ENCODE measurements at places on chromosomes 12 and 14.

DNA sequence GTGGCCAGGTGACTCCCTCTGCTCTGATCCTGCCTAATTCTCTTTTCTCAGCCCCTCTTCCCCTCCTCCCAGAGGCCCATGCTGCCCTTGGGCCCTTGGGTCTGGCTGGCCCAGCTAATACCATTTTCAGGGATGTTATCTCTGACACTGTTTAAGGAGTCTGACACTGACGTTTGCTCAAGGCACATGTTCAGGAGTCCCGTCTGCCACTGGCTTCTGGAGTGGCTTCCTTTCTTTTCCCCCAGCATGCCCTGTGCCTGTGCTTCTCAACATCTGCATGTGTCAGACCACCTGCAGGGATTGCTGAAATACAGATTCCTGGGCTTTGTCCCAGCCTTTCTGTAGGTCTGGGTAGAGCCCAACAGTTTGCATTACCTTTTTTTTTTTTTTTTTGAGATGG, 128.9 kb downstream of the BCL11B start:
- no peak for DNase-seq

- no peak for DNase-seq
These were observed 484 bp downstream of the MIS18BP1 start for GRCh38 chr14:45252366-45253069.

- no peak for DNase-seq
These were observed 16.0 kb downstream of the LRRK2 start for GRCh38 chr12:40240779-40241178.

DNA sequence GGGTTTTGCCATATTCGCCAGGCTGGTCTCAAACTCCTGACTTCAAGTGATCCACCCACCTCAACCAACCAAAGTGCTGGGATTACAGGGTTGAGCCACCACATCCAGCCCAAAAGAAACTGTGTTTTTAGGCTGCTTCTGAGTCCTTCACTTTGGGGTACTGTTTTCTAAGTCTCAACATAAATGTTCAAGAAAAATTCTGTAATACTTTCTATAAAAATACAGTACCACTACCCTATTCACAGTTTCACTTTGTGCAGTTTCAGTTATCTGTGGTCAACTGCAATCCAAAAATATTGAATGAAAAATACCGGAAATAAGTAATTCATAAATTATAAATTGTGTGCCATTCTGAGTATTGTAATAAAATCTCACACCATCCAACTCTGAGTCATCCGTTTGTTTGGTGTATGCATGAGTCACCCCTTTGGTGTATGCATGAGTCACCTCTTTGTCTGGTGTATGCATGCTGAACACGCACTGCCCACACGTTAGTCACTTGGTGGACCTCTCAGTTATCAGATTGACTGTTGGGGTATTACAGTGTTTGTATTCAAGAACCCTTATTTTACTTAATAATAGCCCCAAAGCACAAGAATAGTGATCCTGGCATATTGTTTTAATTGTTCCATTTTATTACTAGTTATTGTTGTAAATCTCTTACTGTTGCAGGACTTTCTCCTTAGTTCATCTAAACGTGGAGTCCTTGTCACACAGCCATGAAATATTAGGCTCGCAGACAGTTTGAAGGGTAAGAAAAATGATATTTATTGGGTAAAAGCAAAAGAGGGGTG, 190.2 kb downstream of the FSCB start:
- DNase-seq = no peak

- DNase-seq = no peak
These were observed 69.5 kb downstream of the CLMN start for GRCh38 chr14:95250140-95250769.

GRCh38 chr14:88791252-88791621, 1.5 kb downstream of the EML5 start:
- no peak for DNase-seq
